ENCODE measurements at places on chromosomes 5 and 9.

DNA sequence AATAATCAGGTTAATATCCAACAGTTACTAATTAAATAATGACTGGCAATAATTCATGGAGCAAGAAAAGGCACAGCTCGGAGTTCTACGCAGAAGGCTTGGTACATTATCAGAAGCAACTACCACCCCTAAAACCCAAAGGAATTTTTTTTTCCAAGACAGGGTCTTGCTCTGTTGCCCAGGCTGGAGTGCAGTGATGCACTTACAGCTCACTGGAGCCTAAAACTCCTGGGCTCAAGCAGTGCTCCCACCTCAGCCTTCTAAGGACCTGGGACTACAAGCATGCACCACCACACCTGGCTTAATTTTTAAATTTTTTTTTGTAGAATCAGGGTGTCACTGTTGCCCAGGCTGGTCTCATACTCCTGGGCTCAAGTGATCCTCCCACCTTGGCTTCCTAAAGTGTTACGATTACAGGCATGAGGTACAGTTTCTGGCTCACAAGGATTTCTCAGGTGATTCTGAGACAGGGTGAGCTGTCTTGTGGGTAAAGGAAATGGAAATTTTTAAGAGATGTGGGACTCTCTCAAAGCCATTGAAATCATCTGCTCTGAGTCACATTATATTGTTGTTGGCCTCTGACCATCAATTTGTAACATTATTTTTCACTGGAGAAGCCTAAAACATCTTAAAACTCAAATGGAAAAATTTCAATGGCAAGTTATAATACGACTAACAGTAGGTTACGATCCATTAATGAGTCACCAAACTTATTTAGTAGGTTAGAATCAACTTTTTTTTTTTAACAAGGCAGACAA, 19.7 kb upstream of the HSDL2 start:
- DNase-seq: no peak

DNA sequence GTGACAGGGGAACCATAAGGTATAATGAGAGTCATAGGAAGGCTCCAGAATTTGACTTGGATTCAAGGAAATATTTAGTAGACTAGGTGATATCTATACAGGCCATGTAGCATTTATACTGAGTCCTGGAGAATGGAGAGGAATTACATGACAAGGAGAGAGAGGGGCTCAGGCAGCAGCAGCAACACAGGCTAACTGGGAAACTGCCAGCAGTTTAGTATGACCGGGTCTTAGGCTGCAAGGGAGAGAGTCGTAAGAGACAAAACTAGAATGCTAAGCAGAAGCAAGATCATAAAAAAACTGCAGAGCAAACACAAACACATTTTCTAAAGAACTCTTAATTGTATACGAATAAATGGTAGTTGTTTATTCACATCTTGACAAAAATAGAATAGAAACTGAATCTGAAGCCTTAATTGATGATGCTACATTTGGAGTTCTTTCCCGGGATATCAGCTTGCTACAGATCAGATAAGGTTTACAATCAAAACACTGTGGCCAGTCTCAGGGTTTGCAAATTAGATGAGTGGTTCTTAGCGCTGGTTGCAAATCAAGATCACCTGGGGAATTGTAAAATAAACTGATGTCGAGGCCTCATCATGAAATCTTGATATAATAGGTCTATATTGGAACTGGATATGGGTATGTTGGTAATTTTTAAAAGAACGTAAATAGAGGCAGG, 480.0 kb upstream of the C9orf72 start:
- no peak for DNase-seq

GRCh38 chr5:116453988-116454411, 120.6 kb downstream of the SEMA6A start:
- no peak for DNase-seq

- DNase-seq: no peak
These were observed 205.5 kb downstream of the TMC1 start for GRCh38 chr9:72726947-72727346.

GRCh38 chr5:2095011-2095410, 212.3 kb upstream of the IRX4 start:
- no peak for DNase-seq

- DNase-seq: no peak
These were observed 28.7 kb downstream of the ANKRD34B start for GRCh38 chr5:80541392-80541791.

DNA sequence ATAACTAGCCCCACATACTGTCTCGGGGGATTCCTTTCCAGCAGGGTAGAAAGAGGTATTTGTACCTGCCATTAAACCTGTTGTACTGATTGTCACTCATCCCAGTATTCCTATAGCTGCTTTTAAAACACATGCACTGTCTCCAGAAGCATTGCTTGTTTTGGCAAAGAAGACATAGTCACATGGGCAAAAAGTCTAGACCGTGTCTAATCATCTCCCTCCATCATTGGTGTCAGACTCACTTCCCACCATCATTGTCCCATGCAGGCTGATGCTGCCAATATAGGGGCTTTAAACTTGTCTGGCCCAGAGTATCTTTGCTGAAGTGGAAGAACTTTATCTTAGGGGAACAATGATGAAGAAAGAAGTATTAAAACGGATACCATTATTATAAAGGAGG, 12.6 kb downstream of the DNAJC21 start:
- no peak for DNase-seq

- DNase-seq: no peak
These were observed 174.4 kb downstream of the SLIT3 start for GRCh38 chr5:169126481-169127021.

DNA sequence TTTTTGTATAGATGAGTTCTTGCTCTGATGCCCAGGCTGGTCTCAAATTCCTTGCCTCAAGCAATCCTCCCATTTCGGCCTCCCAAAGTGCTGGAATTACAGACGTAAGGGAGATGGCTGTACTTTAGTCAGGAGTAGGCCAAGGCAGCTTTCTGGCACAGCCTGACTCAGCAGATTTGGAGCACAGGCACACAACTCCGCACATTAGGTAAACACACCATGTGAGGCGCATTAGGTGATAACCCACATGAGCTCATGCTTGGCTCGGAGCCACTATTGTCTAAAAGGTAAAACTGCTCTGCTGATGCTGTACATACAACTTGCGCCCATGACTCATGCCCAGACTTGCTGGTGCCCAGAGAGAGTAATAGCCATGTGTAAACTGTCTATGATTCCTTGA, 1157.9 kb downstream of the TAF11L14 start:
- DNase-seq: no peak

- no peak for DNase-seq
These were observed 5.3 kb upstream of the TBC1D9B start for GRCh38 chr5:179912951-179913350.

GRCh38 chr5:963673-964531, 44.7 kb upstream of the NKD2 start:
- no peak for DNase-seq

- DNase-seq: no peak
These were observed 42.8 kb downstream of the AMBP start for GRCh38 chr9:114035221-114035844.

DNA sequence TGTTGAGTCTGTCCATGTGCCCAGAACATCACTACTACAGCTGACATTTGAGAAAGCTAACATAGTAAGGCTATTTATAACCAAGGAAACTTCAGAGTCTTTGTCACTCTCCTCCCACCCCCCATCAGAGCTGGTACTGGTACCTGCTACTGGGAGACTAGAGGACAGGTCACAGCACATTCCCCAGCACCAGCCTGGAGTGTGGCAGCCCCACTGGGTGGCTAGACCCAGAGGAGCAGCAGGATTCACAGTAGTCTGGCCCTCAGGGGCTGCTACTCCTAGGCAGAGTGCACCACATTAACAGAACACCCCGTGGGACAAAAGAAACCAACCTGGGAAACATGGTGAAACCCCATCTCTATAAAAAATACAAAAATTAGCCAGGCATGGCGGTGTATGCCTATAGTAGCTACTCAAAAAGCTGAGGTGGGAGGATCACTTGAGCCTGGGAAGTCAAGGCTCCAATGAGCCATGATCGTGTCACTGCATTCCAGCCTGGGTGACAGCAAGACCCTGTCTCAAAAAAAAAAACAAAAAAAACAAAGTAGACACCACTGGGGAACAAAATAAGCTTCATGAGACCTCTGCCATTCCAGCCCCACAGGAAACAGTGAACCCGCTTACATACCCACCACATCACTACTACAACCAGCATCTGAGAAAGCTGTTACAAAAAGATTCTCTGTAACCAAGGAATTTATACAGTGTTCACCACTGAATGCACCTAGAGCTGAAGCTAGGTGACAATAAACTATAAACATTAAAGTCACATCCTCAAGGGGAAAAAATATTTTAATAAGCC, 26.3 kb upstream of the PTGER4 start:
- no peak for DNase-seq

- no peak for DNase-seq
These were observed 112.7 kb upstream of the ITGA1 start for GRCh38 chr5:52674815-52675545.

GRCh38 chr9:129094387-129095169, 13.7 kb downstream of the DOLPP1 start:
- DNase-seq: no peak

GRCh38 chr9:68904454-68904853, 109.5 kb downstream of the PRKACG start:
- DNase-seq: no peak

DNA sequence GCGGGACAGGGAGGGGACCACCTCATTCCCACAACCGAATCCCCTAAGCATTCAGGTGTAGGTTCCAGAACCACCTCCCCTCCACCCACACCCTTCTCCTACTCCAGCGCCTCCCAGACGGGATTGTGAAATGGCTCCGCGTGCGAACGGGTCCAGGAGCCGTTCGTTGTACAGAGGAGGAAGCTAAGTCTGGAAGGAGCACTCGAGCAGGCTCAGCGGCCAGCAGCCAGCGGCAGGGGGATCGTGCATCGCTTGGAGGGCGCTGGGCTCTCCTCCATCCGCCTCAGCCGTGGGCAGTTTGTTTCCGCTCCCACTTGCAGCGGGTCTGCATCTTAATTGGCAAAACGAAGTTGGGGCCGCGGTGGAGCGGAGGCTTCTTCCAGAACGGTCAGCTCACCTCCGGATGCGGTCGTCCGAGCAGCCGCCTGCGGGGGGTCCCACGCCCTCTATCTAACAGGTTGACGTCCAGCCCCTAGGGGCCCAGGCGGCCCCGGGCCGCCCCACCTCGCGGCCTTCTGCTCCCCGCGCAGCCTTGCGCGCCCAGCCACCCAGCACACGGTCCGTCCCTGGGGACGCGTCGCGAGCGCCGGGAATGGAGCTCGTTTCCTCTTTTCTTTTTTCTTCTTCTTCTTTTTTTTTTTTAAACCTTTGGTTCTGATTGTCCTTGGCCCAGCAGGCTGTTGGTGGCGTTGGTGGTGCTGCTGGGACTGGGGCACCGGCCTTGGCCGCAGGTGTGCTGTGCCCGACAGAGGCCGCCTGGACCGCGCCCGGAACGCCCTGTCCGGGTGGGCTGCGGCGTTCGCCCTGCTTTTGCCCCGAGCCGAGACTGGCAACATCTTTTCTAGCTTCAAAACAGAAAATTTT, 3.9 kb upstream of the BARX1 start:
- DNase-seq: no peak

DNA sequence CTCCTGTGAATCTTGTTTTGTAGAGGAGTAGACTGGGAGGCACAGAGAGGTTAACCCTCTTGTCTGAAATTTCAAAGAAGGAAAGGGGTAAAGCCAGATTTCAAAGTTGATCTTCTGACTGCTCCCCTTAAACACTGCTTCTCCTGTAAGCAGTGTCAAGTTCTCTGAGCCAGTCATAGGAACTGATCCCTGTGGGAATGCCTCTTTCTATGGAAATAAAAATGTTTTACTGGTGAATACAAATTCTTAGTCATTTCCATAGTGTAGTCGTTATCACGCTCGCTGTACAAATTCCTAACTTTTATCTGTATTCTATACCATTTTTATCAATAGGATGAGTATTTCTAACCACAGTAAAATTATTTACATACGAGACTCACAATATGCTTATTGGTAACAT, 66.3 kb upstream of the PRRC1 start:
- DNase-seq: no peak

- DNase-seq: no peak
These were observed 21.0 kb downstream of the ANKH start for GRCh38 chr5:14850419-14851049.

- no peak for DNase-seq
These were observed 17.8 kb downstream of the HABP4 start for GRCh38 chr9:96467784-96468183.

DNA sequence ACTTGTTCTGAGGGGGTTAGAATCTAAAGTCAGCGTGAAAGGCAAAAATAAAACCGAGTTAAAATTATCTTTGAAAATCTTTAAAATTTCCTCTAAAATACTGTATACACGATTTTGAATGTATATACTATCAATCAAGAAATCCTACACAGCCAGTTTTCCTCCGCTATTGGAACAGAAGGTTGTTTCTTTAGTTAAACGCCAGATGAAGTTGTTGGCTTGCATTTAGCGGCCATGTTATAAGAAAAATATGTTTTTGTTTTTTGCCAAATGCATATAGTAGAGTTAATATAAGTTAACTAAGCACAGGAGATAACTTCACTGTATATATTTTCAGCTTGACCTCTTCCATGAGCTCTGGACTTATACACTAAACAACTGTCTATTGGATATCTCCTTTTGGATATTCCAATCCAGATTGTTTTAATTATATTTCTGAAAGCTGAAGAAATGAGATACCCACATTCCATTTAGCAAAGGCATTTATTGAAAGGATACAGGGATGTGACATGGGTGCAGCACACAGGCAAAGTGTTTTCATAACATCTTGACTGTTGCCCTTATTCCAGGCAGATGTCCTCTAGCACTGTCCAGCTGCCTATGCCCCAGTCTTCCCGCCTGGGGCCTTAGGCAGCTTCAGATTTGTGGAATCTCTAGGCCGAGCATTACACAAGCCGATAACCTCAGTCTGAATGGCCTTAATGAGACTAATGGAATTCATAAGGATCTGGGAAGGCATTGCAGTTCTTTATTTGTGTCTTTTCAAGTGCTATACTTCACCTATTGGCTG, 10.0 kb upstream of the ATG10 start:
- DNase-seq: no peak

DNA sequence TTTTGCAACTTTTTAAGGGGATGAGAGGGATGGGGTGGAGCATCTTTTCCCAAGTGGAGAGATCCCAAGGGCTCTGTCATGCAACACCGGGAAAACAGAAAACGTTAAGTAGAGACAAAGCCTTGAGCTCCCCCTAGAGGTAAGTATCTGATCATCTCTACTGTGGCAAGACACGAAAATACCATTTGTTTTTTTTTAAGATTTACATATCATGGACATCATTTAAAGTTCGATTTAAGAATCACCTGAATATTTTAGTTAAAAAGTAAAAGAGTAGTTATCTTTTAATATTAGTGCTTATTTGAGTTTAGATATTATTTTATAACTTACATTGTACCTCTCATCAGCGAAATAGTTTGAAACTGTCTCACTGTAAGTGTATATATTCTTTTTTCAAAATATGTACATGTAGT, 200.4 kb downstream of the LRRC70 start:
- DNase-seq: peak; percentile 57

DNA sequence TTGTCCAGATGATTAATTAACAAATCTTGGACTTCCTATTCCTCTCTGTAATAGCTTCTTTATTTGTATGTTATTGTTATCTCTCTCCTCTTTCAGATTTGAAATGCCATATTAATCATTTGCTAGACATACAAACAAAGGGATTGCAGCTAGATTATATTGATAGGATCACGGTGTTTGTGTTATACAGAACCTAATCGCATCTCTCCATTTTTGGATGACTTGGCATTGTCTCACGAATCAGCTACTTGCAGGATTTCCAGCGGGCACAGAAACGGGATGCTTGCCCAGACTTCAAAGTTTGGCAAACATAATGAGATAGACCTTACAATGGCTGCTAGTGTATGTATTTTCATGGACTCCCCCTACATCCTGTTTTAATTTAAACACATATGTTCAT, 368.1 kb downstream of the TLE4 start:
- DNase-seq: no peak

Data from OCI-LY7 (cell line).